ENCODE measurements at places on chromosomes 7 and 10.

GRCh38 chr10:88254091-88254490, 329.0 kb downstream of the RNLS start:
- DNase-seq: no peak

DNA sequence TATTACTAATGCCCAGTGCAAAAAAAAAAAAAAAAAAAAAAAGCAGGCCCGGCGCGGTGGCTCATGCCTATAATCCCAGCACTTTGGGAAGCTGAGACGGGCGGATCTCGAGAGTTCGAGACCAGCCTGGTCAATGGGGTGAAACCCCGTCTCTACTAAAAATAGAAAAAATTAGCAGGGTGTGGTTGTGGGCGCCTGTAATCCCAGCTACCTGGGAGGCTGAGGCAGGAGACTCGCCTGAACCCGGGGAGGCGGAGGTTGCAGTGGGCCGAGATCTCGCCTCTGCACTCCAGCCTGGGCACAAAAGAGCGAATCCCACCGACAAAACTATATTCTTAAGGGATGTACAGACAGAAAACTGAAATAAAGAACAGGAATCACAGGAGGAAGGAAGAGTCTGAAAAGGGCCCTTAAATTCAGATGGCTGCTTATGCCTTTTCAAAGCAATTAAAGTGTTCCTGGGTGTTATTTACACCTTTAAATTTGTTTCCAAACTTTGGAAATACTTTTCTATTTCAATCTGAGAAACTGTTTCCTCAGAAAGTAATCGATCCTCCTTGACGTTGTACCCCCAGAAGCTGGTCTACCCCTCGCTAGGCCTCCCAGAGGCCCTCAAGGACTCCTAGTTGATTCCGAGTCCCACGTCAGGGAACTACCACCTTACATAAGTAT, 2.0 kb upstream of the KMT2E start:
- no peak for DNase-seq

DNA sequence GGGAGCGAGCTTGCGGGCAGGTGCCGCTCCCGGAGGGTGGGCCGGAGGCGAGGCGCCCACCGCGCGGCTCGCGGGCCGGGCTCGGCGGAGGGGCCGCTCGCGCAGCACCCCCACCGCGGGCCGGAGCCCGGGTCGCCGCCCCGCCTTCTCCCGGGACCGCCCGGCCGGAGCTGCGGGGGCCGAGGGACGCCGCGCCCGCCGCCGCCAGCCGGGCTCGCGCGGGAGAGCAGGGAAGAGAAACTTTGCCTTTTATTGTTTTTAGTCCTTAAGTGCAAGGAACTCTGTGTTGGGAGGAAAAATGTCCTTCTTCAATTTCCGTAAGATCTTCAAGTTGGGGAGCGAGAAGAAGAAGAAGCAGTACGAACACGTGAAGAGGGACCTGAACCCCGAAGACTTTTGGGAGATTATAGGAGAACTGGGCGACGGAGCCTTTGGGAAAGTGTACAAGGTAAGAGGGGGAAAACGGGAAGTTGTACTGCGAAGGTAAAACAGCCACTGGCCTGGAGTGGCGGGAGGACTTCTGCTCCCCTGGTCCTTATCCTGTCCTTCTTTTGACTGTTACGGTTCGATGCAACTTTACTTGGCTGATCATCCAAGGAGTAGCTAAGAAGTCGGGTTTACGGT, 620 bp downstream of the SLK start:
- DNase-seq: no peak

GRCh38 chr7:42217548-42217947, 19.5 kb downstream of the GLI3 start:
- DNase-seq: no peak

DNA sequence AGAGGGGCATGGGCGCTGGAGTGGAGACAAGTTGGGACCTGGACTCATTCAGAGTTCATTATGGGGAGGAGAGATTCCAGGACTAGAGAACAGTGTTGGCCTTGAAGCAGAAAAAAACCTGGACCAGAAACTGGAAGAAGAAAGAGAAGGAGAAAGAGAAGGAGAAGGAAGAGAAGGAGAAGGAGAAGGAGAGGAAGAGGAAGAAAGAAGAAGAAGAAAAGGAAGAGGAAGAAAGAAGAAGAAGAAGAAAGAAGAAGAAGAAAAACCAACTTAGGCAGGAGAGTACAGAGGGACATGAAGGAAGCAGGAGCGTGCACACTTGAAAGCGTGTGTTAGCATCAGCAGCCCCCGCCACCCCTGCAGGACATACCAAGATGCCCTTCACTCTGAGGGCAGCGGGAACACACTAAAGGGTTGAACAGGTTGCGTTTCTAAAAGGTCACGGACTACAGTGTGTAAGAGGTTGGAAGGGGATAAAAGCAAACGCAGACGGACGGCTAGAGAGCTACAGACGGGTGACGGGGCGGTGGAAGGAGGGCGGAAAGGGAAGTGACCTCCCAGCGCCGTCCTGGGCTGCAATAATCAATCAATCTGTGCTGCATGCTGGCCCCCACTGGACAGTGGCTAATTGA, 95.3 kb downstream of the SEC61G start:
- DNase-seq: no peak

- no peak for DNase-seq
Measured at GRCh38 chr7:20085086-20085485, 132.1 kb downstream of the MACC1 start.

GRCh38 chr10:75663947-75664664, 232.7 kb downstream of the LRMDA start:
- no peak for DNase-seq

GRCh38 chr7:20827172-20827571, 40.5 kb upstream of the SP8 start:
- DNase-seq: no peak

- no peak for DNase-seq
Measured at GRCh38 chr10:72328829-72329204, 25.9 kb downstream of the DNAJB12 start.

- DNase-seq: no peak
Measured at GRCh38 chr7:17171427-17171826, 127.0 kb upstream of the AHR start.

GRCh38 chr7:18855796-18856195, 261.6 kb downstream of the TWIST1 start:
- DNase-seq: no peak

DNA sequence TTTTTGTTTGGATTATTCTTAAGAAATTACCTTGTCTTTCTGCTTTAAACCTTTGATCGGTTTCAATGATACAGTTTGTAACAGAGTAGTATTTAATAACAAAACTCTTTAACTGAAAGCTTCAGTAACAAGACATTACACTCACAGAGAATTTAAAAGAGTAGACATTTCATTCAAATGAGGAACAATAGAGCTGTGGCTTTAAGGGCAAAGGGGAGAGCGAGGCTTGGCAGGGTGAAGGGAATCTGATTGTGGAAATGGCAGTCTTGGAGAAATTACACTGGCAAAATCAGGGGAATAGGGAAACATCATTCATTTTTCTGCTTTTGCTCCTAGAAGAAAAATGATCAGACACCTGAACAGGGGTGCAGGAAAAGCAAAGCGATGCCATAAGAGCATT, 5.1 kb upstream of the HIPK2 start:
- no peak for DNase-seq

- no peak for DNase-seq
Measured at GRCh38 chr7:13581097-13581496, 408.4 kb downstream of the ETV1 start.

DNA sequence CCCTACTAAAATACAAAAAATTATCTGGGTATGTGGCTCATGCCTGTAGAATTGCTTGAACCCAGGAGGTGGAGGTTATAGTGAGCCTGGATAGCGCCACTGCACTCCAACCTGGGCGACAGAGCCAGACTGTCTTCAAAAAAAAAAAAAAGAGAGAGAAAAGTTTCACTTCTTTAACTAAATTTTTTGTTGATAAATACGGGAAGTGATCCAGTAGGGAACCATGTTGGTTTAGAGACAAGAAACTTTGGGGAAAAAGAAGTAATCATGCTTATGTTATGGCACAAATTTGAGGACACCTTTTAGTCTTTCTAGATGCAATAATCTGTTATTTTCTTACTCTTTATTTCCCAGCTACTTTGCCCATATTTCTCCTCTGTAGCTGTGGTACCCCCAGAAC, 309.7 kb downstream of the TYW1 start:
- no peak for DNase-seq

DNA sequence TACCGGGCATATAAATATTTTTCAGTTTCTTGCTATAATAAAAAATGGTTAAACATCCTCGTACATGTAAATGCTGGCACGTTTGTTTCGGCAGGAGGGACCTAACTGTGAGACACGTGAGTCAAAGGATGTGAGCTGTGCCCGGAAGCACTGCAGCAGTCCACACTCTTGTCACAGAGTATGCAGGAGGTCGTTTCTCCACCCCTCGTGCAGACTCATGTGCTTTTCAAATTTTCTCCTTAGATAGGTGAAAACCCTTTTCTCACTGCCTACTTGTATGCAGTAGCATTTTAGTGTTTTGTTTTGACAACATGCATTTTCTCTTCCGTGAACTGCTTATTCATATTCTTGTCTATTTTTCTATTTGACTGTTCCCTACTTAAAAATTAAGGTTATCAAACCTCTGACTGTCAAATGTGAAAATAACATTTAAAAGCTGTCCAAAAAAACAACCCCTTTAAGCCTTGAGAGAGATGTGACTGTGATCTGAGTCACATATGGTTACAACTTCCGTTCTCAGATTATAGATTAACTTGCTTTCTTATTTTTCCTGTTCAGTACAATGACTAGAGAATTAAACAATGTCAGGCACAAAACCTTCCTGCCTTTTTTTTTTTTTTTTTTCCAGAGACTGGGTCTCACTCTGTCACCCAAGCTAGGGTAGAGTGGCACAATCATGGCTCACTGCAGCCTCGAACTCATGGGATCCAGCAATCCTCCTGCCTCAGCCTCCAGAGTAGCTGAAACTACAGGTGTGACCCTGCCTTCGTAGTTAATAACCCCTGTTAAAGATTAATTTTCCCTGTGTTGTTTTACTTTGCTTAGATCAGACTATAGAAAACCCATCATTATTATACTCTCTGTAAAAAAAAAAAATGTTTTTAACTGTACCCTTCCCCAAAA, 45.1 kb downstream of the DPY19L1 start:
- no peak for DNase-seq

- DNase-seq: no peak
Measured at GRCh38 chr7:77569514-77570232, 32.6 kb downstream of the PTPN12 start.

DNA sequence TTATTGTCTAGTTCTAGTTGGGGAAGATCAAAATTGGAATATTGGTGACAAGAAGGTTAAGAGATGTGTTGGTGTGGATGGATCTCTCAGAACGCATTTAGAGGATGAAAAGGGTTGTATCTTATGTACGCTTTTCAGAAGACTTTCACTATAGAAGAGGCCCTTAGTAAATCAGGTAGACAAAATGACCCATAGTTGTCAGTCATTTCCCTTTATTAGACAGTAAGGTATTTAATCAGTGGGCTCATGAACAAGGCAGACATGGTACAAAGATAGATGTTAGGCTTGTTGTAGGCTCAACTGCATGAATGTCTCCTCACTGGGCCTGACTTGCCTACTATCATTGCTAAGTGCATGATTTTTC, 359.2 kb downstream of the PHF14 start:
- DNase-seq: no peak

All from HS-27A (cell line).